Cardiac fibroblast (primary cell): ENCODE measurements at places on chromosomes 7 and 10.

DNA sequence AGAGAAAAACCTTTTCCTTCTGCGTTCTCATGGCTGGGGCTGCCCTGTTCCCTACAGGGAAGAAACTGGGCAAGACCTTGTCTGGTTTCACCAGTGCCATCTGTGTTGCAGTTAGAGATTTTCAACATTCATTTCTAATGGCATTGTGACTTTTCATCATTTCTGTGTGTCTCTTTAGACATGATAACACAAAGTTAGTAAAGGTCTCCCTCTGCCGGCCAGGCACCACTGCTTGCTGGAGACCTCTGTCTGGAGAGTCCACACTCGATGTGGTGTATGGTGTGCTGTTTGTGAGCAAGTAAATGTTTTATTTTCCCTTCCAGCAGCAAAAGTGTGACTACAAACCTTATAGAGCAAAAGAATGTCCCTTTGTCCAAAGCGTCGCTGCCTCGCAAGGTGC lies 213.5 kb downstream of the PAXIP1 start:
- DNase-seq: no peak

DNA sequence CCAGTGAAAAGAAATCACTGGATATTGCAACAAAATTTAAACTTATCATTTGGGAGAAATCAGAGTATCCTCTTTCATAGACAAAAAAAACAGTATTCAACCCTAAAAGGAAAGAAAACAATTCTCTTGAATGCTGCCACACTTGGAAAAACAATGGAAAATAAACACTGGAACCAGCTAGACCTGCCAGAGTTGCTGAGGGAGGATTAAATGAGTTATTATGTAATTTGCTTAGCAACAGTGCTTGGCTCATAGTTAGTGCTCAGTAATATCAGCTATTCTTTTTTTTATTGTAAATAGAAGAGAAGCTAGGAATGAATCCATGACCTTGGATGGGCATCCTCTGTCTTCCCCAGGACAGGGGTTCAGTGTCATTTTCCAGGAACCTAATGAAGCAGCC lies 11.0 kb upstream of the ZNF273 start:
- no peak for DNase-seq

- no peak for DNase-seq
Measured at GRCh38 chr7:95822717-95823116, 50.4 kb downstream of the DYNC1I1 start.

DNA sequence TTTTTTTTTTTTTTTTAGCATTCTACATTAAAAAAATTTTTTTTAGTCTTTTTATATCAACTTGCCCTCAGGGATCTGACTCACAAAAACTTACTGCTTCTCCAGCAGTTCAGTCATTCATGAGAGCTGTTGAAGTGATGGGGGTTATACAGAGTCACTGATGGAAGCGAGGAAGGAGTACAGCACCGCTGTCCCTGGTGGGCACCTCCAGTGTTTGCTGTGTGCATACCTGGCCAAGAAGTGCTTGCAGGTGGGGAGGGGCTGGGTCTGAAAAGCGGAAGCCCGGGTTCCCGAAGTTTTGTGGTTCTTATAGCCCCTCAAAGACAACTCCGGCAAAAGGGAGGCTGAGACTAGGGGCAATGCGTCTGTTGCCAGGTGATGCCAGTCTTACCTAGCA lies 46.2 kb downstream of the MINDY4 start:
- DNase-seq: peak; percentile 43

- DNase-seq: peak; percentile 43
Measured at GRCh38 chr10:95655571-95656290, 780 bp downstream of the ALDH18A1 start.

GRCh38 chr10:104485632-104486031 lies 132.0 kb downstream of the CFAP58 start:
- no peak for DNase-seq

GRCh38 chr7:138749960-138750359 lies 47.8 kb upstream of the TMEM213 start:
- no peak for DNase-seq

DNA sequence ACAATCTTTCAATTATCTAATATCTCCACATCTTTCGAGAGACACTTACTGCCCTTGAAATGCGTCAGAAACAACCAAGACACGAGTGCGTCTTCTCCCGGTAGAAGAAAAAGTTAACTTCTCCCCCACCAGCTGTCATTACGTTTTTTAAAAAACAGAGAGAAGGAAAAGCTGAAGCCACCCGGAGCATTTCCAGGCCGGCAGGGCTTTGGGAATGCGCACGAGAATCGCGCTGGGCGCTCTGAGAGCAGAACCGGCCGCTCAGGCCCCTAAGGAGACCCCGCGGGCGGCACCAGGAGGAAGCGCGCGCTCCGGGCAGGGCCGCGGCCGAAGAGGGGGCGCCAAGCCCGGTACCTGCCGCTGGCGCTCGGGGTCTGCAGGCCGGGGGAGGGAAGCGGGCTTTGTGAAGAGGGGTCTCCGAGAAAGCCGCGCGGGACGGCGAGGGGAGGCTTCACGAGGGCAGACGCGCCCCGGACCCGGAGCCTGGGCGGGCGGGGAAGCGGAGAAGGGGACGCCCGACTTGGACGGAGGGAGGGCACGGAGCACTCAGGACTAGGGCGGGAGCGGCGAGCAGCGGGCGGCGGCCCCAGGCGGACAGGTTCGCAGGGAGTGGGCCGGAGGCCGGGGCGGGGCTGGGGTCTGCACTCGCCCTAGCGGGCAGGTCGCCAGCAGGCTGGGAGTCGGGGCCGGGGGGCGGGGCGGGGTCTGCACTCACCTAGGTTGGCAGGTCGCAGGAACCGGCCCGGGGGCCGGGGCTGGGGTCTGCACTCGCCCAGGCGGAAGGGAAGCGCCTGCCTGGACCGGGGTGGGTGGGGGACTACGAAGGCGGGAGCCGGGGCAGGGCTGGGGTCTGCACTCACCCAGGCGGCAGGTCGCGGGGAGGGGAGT lies 932 bp downstream of the ESYT2 start:
- DNase-seq: peak; percentile 50

DNA sequence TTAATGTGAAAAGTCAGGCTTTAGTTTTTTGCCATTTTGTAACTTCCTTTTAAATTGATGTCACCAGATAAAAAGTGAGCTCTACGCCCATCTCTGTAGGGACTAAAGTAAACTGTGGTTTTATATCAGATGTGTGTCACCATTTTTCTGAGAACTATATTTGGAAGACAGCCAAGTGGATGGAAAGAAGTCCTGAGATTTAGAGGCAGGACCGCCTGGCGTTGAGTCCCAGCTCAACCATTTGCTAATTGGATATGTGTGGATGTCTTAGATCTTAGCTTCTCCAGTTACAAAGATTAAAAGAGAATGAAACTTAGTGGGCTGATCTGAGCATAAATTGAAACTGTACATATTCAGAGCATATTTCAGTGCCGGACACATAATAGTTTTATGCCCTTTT lies 691.6 kb upstream of the CELF2 start:
- peak; percentile 63 for DNase-seq

DNA sequence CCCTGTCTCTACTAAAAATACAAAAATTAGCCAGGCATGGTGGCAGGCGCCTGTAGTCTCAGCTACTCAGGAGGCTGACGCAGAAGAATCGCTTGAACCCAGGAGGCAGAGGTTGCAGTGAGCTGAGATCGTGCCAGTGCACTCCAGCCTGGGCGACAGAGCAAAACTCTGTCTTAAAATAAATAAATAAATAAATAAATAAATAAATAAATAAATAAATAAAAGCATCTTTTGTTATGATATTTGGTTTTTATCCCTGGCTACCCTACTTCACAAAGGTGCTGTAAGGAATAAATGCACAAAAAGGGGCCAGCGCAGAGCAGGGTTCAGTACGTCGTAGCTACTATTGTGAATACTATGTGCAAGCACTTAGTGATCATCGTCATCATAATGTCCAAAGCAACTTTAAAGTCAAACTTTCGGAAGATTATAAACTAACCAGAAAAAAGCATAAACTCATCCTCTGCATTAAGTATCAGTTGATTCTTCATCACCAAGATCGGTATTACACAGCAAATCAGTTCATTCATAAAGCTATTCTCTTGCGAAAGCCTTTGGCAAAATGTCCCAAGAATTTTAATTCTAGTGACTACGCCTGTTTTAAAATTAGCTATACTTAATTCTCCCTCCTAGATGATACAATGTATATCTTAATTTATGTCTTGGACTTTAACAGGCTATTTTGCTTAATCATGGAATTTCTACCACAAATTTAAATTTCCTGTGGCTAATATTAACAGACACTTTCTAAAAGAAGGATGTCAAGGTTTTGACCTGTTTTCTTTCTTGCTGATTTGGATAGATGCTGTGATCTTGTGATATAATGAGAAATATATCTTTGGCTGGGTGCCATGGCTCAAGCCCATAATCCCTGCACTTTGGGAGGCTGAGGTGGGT lies 7.6 kb upstream of the NFE2L3 start:
- DNase-seq: no peak

- no peak for DNase-seq
Measured at GRCh38 chr10:98096731-98097130, 37.7 kb upstream of the R3HCC1L start.

DNA sequence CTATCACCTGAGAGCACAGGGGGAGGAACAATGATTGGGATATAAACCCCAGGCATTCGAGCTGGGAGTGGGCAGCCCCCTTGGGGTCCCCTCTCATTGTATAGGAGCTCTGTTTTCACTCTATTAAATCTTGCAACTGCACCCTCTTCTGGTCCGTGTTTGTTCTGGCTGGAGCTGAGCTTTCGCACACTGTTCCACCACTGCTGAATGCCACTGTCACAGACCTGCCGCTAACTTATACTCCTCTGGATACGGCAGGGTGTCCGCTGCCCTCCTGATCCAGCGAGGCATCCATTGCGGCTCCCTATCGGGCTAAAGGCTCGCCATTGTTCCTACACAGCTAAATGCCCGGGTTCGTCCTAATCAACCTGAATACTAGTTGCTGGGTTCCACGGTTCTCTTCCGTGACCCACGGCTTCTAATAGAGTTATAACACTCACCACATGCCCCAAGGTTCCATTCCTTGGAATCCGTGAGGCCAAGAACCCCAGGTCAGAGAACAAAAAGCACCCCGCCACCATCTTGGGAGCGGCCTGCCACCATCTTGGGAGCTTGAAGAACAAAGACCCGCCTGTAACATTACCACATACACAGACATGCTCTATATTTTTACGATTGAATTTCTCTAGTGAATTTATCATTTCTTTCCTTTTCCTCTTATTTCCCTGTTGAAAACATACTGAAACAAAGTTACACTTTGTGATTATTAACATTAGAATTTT lies 9.0 kb downstream of the ZWINT start:
- DNase-seq: no peak

DNA sequence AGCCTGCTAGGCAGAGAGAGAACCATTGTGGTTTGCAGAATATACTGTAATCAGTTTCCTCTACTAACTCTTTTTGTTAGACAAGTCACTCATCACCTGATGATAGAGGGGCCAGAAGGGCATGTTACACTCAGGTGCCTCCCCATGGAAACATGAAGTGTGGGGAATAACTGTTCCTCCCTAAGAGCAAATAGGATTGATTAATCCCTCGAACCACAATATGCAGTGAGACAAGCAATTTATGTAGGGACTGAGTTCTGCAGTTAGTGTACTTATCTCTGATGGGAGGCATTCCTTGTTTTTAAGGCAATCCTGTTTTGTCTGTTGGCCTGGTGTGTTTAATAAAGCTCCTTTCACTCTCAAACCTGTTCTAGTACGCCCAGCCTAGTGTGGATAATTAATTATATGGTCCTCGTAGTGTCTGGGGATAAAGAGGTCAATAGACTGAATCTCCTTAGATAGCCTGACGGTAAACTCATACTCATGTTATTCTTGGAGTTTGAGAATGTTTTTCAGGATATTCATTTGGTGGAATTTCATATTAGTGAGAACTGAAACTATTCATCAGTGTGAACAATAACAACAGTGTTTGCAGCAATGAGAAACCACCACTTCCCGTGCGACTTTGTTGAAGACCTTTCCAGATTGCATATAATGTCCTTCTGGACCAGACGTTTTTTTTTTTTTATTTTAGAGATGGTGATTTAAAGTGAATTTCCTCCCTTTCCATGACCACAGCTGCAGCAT lies 344.8 kb upstream of the FZD8 start:
- DNase-seq: peak; percentile 17

DNA sequence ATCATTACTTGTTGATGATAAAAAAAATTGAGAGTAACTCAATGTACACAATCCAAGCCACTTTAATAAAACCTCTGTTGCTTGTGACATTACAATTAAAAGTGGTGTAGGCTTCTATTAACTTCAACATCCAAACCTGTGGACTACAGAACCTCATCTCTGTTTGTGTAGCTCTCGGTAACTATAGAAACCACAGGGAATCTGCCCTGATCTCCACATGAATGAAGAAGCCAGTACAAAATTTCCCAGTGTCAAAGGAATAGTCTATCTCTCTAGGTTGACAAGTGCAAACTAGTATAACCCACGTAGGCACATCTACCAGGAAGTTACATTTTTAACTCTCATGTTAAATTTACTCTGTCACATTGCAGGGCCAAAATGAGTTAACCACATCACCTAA lies 204.3 kb downstream of the CHCHD3 start:
- DNase-seq: no peak

DNA sequence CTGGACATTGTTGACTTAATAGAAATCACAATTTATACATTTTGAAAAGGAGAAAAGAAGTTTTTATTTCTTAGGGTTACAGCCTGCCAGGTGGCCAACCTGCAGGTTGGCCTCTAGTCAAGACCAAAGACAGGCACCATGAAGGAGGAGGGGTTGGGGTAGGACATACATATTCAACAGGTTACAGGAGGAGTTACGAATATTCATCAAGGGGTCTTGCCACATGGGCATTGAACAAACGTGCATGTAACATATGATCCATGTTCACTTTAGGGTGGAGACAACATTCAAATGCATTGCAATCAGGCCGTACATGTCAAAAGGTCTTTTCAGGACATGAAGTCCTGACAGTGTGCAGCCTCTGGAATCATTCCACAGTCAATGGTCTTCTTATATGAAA lies 246.2 kb upstream of the AKR1E2 start:
- DNase-seq: no peak
